Stimulated activated CD4-positive, alpha-beta T cell treated with anti-CD3 and anti-CD28 coated beads, TNF-alpha, amount 100 ng/mL, for 1 hour (primary cell): ENCODE measurements at places on chromosomes 12 and 14.

- DNase-seq: peak; percentile 40
Measured at GRCh38 chr12:96193725-96194575, at the start of gene ELK3. TSS of gene ELK3 (plus strand) at chr12:96194375.

GRCh38 chr14:101501341-101501740, 60.0 kb upstream of the DIO3 start:
- DNase-seq: no peak

DNA sequence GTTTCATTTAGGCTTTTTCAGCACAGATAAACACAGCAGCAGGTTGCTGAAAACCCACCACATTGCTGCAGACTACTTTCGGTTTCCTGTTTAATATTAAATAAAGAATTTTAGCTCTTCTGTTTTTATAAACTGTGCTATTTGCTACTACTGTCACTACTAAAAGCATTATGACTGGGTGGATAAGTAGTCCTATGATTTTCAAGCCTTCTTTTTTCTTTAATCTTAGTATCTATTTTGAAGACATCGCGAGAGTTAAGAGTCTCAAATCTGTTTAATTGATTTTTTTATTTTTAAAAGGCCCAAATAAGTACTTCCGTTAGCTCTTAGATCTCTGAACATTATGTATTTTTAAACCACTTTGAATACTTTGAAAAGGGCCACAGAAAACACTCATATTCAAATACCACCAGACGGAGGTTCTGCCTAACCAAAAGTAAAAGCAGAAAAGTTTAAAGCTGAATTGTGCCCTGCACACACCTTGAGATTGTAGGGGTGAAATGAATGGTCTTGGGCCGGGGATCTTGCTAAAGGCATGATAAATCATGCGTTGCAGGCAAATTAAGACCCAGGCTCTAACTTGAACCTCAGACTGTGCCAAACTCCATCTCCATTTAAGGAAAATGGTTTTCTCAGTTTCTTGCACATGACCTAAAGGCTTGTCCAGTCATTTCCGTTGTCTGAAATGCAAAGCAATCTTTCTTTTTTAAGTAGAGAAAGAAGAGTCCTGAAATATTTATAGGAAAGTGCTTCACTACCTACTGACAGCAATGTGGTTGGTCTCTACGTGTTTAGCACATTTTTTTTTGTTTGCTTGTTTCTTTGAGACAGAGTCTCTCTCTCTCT, 13.6 kb upstream of the FOXN3 start:
- no peak for DNase-seq

DNA sequence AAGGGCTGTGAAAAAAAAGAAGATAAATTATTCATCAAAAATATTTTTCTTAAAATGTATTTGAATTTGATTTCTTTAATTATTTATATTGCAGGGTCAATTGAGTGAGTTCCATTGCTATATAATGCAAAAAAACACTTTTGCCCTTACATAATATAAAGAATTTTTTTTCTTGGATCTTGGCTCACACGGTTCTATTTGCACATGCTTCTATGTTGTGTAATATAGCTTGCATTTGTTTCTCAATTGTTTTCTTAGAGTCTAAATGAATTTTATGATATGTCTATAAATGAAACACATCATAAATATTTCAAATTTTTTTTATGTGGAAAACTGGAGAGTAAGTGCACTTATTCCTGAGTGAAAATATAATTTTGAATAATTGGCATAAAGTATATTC, 694.2 kb downstream of the SLC6A15 start:
- DNase-seq: no peak

- no peak for DNase-seq
Measured at GRCh38 chr14:37587131-37587803, 7.8 kb downstream of the FOXA1 start.

DNA sequence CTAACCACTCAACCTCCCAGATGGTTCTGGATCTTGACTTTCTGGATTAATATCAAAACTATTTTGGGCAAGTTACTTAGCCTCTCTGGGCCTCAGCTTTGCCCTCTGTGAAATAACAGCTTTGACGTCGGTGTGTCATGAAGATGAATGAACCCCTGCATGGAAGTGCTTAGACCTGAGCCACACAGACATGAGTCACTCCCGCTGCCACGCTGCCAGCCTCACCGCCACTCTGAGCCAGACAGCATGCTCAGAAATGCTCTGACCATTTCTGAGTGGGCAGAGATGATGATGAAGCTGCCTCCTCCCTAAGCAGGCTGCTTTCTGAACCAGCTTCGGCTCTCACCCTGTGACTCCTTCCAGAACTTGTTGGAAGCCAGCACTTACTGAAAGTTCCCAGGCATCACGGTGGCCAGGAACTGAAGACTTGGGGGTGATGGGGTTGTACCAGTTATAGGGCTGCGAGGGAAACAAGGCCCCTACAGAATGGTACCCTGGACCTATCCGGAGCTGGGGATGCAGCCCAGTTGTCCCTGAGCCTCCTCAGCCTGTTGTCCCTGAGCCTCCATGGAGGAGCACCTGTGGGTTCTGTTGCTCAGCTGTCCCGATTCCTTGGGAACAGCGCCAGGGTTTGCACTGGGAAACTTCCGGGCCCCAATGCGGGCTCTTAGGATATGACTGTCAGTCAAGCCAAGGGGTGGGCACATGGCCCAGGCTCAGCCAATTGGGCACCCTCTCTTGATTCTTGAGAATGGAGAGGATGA, 2.0 kb upstream of the CCDC197 start:
- no peak for DNase-seq

GRCh38 chr12:89092297-89092696, 260.0 kb downstream of the DUSP6 start:
- no peak for DNase-seq

DNA sequence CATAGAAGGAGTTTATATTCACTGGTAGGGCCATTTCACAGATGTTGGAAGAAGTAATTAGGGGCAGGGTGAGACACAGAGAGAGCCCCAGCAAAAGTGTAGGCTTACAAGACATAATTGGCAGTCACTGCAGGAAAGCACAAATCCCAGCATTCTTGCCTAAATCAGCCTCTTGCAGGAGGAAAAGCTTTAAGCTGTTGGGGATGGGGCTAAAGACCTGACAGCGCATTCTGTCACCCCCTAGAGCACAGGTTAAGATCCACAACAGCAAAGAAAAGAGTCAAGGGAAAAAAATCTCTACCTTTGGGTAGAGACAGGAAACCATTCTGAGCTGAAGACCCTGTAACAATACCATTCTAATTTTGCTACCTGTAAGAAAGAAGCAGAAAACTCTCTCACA, 409.0 kb downstream of the DAD1 start:
- no peak for DNase-seq

DNA sequence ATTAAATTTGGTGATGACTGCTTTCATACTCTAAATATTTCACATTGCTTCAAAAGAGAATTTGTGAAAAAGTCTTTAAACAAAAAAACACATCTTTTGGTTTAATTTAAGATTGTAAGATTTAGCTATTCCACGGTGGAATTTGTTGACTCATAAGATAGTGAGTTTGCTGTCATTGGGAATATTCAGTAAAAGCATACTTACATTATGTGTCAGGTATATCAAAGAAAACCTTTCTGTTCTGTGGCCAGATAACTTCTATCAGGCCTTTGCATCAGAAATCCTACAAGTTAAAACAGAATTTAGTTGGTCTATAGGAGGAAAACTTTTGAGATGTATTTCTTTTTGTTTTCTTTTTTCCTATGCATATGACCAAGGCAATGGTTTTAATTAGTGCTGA, 148.8 kb upstream of the E2F7 start:
- no peak for DNase-seq

- DNase-seq: no peak
Measured at GRCh38 chr12:11719678-11720099, 70.2 kb downstream of the ETV6 start.

- DNase-seq: no peak
Measured at GRCh38 chr14:74141703-74142102, 56.9 kb downstream of the LIN52 start.

DNA sequence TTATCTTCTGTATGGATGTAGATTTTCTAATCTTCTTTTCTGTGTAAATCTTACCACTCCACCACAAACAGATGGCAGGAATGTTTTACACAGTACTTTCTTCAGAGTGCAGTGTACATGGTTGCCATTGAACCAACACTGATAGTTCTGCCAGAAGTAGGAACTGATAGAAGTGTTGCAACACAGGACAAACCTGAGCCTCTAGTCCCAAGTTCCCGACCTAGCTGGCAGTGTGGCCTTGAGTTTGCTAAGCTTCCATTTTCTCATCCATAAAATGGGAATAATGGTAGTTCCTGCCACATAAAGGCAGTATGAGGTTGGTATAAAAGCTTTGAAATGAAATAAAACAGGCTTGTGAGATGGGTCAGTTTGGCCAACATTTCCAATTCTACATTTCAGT, 50.8 kb upstream of the SAV1 start:
- DNase-seq: no peak

DNA sequence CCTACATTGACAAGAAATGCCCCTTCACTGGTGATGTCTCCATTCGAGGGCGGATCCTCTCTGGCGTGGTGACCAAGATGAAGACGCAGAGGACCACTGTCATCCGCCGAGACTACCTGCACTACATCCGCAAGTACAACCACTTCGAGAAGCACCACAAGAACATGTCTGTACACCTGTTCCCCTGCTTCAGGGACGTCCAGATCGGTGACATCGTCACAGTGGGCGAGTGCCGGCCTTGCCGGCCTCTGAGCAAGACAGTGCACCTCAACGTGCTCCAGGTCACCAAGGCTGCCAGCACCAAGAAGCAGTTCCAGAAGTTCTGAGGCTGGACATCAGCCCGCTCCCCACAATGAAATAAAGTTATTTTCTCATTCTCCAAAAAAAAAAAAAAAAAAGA, 2.8 kb downstream of the GOLGA3 start:
- DNase-seq: no peak

GRCh38 chr14:99698642-99699041, 14.5 kb downstream of the CYP46A1 start:
- no peak for DNase-seq

GRCh38 chr12:10688042-10688441, 14.2 kb upstream of the STYK1 start:
- no peak for DNase-seq

DNA sequence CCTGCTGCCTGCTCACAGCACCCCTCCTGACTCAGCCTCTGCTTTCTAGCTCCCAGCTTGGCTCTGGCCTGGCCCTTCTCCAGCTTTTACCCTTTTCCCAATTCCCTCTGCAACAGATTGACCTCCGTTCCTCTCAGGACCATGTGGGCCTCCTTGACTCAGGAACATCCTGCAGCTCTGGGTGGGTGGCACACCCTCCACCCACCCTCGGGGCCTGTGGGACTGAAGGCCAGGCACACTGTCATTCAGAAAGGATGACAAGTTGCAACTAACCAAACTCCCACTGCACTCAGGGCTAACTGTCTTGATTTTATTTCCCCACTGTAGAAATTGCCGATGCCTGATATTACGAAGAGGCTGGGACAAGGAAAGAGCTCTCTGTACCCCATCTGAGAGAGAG, 59.4 kb downstream of the HELB start:
- DNase-seq: no peak

- no peak for DNase-seq
Measured at GRCh38 chr12:67661311-67662021, 12.9 kb downstream of the DYRK2 start.

DNA sequence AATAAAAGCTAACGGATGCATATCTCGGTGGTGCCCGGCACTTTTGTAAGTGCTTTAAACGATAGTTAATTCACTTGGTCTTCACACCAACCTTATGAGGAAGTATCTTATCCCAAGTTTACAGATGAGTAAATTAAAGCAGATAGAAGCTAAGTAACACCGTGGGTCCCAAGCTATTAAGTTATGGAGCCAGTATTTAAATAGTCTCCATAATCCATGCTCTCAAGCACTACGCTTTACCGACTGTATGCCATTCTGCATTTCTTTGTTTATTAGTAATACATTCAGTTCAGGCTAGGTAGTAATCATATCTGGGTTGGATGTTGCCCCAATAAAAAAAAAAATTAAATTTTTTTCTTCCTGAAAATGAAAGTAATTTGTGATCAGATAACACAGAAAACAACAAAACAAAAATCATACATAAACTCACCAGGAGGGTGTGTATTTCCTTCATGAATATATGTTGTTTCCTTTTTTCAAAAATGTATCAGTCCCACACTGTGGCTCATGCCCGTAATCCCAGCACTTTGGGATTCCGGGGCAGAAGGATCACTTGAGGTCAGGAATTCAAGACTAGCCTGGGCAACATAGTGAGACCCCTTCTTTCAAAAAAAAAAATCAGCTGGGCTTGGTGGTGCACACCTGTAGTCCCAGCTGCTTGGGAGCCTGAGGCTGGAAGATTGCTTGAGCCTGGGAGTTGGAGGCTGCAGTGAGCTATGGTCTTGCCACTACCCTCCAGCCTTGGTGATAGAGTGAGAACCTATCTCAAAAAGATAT, 1.4 kb upstream of the M6PR start:
- no peak for DNase-seq

- no peak for DNase-seq
Measured at GRCh38 chr14:75630695-75631452, 29.8 kb downstream of the ERG28 start.

GRCh38 chr12:68031881-68032739, 42.9 kb downstream of the IFNG-AS1 start:
- DNase-seq: no peak

DNA sequence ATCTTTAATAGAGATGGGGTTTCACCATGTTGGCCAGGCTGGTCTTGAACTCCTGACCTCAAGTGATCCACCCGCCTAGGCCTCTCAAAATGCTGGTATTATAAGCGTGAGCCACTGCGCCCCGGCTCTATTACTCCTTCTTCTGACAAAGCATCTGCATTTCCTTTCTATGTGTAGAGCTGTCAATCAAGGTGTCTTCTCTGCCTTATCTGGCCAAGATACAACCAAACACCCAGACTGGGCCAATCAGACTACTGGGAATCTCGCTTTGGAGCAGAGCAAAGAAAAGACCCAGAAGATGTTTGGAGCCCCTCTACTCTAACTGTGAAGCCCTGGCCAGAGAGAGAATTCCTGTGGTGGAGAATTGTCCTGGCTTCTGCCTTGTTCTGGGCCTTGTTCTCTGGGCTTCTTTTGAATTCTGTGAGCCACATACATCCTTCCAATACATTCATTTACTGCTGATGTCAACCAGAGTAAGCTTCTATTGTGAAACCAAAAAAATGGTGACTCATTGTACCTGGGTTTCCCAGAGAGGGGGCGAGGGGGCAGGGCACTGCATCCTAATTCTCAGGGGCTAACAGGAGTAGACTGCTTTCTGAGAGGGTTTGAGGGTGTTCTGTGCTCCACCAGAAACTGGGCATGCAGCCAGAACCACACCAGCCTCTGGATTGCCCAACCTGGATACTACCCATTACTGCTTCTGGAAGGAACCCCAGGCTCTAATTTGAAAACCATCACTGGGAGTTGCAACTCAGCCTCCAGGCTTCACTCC, 18.8 kb upstream of the FLVCR2 start:
- peak; percentile 52 for DNase-seq

- no peak for DNase-seq
Measured at GRCh38 chr14:94395282-94395887, 7.0 kb upstream of the SERPINA1 start.

DNA sequence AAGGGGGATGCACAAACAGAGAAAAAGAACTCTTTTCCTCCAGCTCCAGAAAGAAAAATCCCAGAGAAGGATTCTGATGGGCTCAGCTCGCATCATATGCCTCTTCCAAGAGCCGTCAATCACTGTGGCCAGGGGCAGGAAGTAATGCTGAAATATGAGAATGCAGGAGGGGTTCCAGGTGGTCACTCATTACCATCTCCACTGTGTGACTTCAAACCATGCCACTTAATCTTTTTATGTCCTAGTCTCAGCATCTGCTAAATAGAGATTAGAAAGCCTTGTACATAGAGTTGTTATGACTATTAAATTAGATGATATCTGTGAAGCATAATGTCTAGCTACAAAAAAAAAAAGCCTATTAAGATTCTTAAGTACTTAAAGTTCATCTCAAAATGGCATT, 65.6 kb upstream of the FICD start:
- no peak for DNase-seq
